ENCODE measurements at places on chromosomes 5 and 9.

- DNase-seq, result no peak
These were observed 23.3 kb downstream of the CCNH start for GRCh38 chr5:87389296-87390034.

DNA sequence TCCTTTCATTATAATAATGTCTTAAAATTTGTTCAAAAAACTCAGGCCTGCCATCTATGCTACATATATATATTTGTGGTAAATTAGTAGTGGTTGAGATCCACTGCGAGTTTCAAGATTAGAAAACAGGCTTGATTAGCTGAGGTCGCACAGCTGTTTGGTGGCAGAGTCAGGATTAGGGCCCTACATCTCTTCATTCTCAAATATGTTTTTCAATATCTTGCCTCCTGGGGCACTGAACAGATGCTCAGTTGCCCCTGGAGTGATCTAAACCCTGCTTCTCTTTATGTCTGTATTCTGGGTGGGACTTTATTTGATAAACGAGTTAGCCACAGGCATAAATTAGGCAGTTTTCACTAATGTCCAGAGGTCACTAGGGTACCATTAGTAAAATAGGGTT is 27.8 kb upstream of the CEP120 start:
- DNase-seq, result no peak

GRCh38 chr9:278651-279050 is 64.0 kb downstream of the DOCK8 start:
- no peak for DNase-seq

GRCh38 chr5:80175337-80175736 is 80.5 kb downstream of the SERINC5 start:
- DNase-seq, result no peak

- DNase-seq, result no peak
These were observed 93.1 kb downstream of the RALGPS1 start for GRCh38 chr9:127007638-127008037.

GRCh38 chr5:173198049-173198448 is 37.0 kb downstream of the NKX2-5 start:
- no peak for DNase-seq

DNA sequence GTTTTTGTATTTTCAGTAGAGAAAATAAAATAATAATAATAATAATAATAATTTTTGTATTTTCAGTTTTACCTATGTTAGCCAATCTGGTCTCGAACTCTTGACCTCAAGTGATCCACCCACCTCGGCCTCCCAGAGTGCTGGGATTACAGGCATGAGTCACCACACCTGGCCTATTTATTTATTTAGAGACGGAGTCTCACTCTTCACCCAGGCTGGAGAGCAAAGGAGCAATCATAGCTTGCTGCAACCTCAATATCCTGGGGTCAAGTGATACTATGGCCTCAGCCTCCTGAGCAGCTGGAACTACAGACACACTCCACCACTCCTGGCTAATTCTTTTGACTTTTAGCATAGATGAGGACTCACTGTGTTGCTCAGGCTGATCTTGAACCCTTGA is 167.5 kb downstream of the TLE1 start:
- no peak for DNase-seq
